NCI-H1417 (cell line): ENCODE measurements at places on chromosomes 12 and 14.

DNA sequence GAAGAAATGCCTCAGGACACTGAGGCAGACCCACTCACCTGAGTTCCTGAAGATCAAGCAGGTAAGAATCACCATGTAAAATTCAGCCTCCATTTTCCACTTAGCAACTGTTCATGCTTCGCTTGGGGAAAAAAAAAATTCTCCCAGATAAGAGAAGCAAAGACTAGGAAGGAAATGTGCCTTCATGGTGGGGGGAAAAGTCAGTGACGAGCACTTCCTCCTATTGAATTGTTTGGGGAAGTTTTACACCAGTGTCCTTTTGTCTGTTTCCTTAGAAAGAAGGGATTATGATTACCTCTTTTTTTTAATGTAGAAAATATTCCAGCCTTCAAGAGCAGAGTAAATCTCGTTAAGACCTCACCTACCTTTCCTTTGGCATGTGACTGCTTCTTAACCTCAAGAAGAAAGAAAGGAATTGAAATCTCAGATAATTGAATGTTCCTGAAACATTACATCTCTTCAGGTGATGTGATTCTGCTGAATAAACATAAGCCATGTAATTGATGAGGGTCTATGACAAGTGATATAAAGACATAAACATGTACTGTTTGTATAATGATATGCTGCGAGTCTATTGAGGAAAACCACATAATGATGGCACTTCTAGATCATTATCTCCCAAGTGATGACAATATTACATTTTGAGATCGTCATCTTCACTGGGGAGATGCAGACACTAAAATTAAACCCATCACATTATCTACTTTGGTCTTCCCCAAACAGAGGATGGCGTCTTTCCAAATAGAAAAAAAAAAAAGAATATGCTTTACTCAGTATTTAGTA lies at the start of gene PTPRB:
TSS of gene PTPRB (minus strand) at position 127 of the 783 bp plus-strand sequence. CDS start at position 93, 34 bp downstream.
- DNase-seq, result peak; percentile 70

GRCh38 chr12:51900323-51900889 lies 6.9 kb upstream of the ACVRL1 start:
- DNase-seq, result no peak

- DNase-seq, result no peak
Observed at GRCh38 chr14:49464885-49465284, 121.3 kb downstream of the RPS29 start.

DNA sequence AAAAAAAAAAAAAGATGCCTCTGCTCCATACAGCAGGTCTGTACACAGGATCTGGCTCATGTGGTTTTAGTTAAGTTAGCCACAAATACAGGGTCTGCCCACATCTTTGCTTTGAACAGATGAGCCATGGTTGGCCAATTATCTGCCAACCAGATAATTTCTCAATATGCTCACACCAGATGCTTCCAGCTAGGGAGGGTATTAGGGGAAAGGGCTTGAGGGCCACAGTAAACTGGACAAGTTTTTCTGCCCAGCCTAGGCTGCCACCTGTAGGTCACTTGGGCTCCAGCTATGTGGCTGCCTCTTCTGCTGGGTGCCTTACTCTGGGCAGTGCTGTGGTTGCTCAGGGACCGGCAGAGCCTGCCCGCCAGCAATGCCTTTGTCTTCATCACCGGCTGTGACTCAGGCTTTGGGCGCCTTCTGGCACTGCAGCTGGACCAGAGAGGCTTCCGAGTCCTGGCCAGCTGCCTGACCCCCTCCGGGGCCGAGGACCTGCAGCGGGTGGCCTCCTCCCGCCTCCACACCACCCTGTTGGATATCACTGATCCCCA lies 776 bp downstream of the RDH5 start:
- DNase-seq, result no peak

- DNase-seq, result no peak
Observed at GRCh38 chr12:126898562-126898961, 1368.4 kb upstream of the TMEM132C start.

- DNase-seq, result peak; percentile 66
Observed at GRCh38 chr12:84874125-84874824, 38.3 kb downstream of the SLC6A15 start.

DNA sequence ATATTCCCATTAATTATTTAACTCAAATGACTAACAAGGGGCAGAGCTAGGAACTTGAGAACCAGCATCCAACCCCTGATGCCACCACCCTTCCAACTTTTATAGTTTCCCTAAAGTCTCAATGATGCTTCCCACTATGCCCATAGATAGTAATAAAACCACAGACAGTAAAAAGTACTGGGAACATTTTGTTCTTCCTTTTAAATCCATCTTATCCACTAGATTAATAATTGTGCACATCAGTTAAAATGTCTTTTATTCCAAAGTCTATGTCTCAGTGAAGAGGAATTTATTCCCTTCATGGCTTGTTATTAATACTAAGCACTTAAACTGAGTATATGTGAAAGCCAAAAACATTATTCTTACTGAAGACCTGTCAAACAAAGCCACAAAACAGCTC lies 45.8 kb downstream of the SINHCAF start:
- no peak for DNase-seq

GRCh38 chr12:5868625-5869295 lies 76.3 kb downstream of the ANO2 start:
- no peak for DNase-seq

DNA sequence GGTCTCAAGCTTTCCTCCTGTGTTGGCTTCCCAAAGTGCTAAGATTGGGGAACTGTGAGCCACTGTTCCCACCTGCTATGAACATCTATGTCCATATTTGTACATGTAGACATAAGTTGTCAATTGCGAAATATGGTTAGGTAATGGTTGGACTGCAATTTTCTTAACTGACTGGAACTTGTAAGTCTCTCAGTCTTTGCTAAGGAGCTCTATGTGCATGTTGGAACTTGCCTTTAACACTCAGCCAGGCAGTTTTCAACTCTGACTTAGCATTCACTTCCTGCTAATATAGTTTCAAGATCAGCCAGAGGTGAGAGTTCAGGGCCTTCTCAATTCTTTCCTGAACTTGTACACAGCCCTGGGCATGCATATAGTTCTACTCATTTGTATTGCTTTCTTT lies 44.5 kb upstream of the EEA1 start:
- DNase-seq, result no peak

DNA sequence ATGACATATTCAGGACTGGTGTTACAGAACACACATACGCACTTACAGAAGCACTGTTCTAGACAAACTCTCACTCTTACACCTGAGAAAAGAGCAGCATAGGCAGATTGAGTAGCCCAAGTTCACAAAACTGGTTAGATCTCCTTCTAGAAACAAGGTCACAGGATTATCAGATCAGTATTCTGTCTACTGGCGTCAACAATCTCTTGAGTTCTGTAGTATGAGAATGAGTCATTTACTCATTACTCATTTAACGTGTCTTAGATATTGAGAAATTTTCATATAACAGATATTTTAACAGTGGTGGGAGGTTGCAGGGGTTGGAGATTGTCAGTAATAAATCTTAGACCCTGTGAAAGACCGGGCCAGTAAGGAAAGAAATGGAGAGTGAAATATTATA lies 2.8 kb upstream of the TSPAN8 start:
- DNase-seq, result no peak

DNA sequence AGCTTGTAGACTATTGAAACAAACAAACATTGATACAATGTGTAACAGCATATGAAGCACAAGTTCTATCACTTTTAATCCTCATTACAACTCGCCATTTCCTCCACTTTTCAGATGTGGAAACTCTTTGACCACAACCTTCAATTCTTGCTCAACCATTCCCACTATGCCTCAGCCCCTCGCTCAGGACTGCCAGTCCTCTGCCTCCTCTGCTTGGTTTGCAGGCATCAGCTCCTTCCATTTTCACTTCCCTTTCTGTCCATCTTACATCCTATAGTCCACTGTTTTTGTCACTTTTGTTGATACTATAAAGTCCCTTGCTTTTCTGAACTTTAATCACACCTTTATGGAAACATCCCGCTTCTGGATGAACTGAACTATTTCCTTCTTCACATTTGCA lies 28.2 kb upstream of the CD27 start:
- no peak for DNase-seq

DNA sequence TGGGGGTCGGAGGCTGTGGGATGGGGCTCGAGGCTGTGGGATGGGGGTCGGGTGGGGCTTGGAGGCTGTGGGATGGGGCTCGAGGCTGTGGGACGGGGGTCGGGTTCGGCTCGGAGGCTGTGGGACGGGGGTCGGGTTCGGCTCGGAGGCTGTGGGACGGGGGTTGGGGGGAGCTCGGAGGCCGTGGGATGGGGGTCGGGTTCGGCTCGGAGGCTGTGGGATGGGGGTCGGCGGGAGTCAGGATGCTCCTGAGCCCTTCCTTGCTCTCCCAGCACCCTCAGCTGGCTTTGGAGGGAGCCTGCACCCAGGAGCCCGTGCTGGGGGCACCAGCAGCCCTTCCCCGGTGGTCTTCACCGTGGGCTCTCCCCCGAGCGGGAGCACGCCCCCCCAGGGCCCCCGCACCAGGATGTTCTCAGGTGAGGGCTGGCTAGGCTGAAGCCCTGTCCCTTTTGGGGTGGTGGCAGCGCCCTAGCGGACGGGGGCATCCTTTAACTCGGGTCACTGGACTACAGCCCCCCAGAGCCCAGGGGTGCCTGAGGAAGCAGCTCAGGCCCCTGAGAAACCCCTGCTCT lies 11.9 kb upstream of the PUS1 start:
- DNase-seq, result no peak

DNA sequence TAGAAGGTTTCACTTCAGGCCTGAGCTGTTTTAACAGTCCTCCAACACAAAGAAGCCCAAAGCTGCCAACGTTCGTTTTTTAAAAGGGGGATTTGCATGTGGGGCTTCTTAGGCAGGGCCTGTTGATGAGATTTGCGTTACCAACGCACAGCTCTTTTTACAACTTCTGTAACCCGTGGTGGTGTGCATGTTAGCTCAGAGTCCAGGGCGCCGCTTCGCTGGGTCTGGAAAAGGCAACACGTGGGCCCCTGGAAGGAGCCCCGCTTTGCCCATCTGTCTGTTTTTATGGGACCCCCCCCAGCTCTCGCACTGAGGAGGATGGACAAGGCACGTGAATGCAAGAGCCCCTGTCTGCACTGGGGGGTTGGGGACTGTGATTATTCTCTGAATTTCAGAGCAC lies 84.0 kb downstream of the ESR2 start:
- DNase-seq, result no peak

DNA sequence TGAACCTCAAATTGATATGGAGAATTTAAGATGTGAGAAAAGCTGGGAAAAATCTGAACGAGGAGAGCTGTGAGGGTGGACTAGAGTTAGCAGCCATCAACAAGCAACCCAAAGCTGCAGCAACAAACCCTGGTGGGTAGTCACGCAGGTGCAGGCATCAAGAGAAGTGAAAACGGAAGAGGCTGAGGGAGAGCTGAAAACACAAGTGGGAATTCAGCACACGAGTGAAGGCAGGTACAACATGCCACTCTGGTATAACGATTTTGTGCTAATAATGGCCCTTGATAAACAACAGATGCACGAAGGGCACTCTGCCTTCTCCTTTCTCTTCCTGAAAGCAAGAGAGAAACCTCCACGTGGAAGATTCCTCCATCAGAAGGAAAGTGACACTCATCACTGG lies 11.5 kb downstream of the TCL1B start:
- no peak for DNase-seq

DNA sequence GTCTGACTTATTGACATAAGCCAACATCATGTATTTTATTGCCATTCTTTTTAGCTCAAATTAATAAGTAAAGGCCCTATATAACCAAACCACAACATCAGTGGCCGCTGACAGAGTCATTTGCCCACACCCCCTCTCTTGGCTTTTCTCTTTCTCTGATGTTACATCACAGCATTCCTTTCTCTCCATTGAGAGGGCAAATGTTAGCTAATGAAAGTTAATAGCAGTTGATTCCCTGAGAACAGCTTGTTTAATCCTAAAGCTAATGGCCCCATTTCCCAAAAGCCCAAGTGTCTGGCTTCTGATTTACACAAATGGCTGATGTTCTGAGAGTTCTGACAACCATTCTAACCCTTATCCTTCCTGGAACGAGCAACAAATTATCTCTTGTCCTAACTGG lies 308.8 kb downstream of the SNAPC1 start:
- no peak for DNase-seq

DNA sequence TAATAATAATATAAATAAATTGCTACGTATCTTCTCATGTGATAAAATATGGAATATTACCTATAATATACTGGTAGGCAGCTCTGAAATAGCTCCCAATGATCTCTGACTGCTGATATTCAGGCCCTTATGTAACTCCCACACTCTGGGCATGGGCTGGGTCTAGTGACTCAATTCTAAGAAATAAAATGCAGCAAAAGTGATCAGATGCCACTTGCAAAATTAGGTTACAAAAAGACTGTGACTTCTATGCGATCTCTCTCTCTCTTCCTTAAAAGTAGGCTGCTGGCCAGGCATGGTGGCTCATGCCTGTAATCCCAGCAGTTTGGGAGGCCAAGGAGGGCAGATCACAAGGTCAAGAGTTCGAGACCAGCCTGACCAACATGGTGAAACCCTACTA lies 10.3 kb upstream of the CACNB3 start:
- DNase-seq, result no peak

- no peak for DNase-seq
Observed at GRCh38 chr14:67373347-67373746, 13.2 kb downstream of the EIF2S1 start.

GRCh38 chr12:57734591-57734990 lies 4.0 kb downstream of the AGAP2 start:
- DNase-seq, result no peak

DNA sequence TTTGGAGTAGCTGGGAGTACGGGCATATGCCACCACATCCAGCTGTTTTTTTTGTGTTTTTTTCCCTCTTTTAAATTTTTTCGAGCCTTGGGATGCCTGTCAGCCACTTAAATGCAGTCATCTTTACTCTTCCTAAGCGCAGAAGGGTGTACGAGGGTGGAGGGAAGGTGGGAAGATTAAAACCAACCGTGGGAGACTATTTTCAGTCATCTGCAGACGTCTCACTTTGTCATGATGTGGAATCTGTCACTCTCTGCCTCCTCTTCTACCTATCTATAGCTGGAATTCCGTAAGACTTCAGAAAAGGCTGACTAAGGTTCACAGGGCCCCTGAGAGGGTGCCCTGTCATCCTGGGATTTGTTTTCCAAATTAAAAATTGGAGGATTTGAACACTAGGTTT lies 105.3 kb downstream of the SAMD4A start:
- DNase-seq, result no peak

DNA sequence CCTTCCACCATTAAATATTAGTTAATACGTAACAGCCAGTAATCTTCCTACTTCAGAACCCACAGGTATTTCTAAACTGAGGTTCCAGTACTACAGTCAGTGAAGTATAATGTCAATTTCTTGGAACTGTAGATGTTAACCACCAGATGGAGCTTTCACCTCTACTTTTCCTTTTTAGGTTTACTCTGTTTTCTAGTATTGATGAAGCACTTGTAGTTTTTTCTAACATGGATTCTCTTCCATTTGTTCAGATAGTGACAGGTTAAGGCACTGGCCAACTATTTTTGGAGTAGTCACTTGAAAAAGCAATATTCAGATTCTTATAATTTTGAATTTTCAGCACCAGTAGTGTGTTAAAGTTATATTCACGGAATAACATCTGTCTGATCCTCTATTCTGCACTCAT lies 4.6 kb upstream of the SEC23A start:
- peak; percentile 27 for DNase-seq

- DNase-seq, result no peak
Observed at GRCh38 chr14:34906287-34906686, 31.1 kb upstream of the BAZ1A start.

- DNase-seq, result no peak
Observed at GRCh38 chr14:101557321-101557695, 4.0 kb upstream of the DIO3 start.

GRCh38 chr12:50571786-50572185 lies 67.0 kb downstream of the DIP2B start:
- no peak for DNase-seq
